ENCODE measurements at places on chromosomes 3 and 15.

GRCh38 chr3:16334909-16335308 lies 69.9 kb downstream of the OXNAD1 start:
- no peak for DNase-seq

DNA sequence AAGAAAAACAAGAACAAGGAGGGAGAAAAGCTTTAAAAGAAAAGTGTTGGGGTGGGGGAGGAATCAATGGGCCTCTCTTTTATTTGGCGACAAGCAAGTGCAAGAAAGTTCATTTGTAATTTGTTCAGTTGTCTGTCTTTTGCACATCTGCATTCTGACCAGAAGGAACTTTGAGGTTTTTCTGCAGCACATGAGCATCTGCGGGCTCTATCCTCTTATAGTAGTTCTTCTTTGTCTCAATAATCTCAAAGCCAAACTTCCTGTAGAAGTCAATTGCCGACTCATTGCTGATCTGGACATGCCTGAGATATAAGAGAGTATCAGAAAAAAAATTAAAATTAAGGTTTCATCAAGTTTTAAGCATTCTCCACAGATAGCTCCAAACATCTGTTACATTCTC lies 24.4 kb downstream of the NAA50 start:
- no peak for DNase-seq

DNA sequence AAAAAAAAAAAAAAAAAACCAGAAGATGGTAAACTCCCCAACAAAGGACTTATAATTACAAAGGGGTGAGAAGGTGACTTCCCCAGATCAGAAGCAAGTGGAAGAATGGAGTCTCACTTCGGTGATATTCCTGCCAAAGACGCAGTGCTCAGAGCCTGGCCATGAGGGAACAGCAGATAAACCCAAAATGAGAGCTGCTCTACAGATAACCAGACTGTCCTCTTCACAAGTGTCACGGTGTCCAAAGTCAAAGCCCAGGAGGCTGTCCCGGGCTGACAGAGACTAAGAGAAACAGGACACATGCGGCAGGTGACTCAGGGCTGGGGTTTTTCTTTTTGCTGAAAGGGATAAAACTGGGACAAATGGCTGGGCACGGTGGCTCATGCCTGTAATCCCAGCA lies 48.8 kb downstream of the HMCES start:
- no peak for DNase-seq

- DNase-seq: no peak
These were observed 42.4 kb downstream of the ZNF710 start for GRCh38 chr15:90043530-90044010.

DNA sequence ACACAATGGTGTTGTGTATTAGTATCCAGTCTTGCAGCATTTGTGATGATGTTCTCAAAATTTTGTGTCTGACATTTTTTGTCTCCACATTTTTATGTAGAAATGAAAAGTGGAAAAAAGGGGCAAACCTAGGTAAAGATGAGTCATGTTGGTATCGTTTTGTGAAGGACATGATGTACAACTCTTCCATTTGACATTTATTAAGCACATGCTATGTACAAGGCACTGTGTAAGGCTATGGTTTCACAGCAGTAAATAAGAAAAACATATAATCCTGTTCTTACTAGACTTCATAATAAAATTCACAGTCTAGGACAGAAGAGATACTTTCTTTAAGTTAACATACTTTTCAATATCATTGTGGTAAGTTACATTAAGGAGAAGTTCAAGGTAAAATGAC lies 143.5 kb upstream of the CNTN4 start:
- no peak for DNase-seq

- no peak for DNase-seq
These were observed 121.0 kb upstream of the PRR20G start for GRCh38 chr3:127408684-127409420.

DNA sequence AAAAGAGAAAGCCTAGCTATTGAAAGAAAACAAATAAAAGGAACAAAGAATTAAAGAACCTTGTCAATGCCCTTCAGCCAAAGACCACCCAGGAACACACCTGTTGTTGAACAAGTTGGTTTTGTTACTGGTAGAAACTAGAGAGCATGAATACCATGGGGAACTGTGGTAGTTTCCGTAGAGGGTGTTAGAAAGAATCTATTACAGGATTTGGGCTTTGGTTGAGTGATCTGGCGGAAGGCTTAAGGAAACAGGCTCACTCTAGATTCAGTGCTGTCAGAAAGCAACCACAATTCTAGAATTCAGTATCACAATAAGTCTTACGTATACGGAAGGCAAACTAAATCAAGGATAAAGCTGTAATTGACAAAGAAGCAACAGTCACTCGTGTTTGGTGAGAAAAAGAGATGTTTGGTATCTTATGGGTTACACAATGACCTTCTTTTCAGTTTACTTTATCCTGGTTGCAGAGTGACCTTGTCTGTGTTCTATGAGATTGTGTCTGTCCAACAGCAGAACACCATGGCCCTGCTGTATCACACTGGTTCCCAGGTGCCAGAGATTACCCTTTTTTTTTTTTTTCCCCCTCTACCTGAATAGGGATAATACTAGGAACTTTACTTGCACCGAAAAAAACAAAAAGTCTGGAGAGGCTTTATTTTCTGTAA lies 265.9 kb downstream of the SHQ1 start:
- no peak for DNase-seq

GRCh38 chr3:88298189-88298588 lies 148.4 kb downstream of the C3orf38 start:
- DNase-seq: no peak

DNA sequence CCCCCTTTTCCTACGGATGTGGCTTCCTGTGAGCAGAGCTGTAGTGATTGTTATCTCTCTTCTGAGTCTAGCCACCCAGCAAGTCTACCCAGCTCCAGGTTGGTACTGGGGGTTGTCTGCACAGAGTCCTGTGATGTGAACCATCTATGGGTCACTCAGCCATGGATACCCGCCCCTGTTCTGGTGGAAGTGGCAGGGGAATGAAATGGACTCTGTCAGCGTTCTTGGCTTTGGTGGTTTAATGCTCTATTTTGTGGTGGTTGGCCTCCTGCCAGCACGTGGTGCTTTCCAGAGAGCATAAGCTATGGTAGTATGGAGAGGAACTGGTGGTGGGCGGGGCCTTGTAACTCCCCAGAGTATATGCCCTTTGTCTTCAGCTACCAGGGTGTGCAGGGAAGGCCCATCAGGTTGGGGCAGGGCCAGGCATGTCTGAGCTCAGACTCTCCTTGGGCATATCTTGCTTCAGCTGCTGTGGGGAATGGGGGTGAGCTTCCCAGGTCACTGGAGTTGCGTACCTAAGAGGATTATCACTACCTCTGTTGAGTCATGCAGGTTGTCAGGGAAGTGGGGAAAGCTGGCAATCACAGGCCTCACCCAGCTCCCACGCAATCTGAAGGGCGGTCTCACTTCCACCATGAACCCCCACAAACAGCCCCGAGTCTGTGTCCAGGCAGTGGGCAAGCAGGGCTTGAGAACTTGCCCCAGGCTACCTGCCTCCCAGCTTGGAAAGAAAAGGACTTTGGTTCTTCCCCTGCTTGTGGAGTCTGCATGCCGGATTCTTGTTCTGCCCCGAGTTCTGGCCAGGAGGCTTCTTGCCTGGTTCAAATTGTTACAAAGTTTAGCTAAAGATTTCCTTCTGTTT lies 9.0 kb upstream of the ADGRG7 start:
- DNase-seq: no peak

- no peak for DNase-seq
These were observed 52.0 kb downstream of the VPS8 start for GRCh38 chr3:184864000-184864399.

- DNase-seq: no peak
These were observed 232.5 kb downstream of the CHST2 start for GRCh38 chr3:143351895-143352608.

- DNase-seq: no peak
These were observed 102.3 kb upstream of the GBE1 start for GRCh38 chr3:81863756-81864155.

DNA sequence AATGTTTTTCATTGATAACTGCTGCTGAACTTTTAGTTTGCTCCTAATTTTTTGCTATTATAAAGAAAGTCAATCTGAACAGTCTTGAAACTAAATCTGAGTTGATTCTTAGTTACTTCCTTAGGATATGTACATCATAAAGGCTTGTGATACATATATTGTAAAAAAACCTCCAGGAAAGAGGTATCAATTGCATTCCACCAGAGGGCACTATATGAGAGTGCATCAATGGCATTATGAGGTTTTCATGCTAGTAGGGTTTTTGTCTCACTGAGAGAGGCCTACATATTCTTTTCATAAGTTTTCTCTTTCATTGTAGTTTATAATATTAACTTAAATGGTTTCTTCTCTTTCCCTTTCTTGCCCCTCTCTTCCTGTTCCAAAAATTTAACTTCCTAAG lies 46.9 kb downstream of the PIK3R4 start:
- no peak for DNase-seq

- DNase-seq: no peak
These were observed 1074.8 kb upstream of the ALCAM start for GRCh38 chr3:104291878-104292277.

DNA sequence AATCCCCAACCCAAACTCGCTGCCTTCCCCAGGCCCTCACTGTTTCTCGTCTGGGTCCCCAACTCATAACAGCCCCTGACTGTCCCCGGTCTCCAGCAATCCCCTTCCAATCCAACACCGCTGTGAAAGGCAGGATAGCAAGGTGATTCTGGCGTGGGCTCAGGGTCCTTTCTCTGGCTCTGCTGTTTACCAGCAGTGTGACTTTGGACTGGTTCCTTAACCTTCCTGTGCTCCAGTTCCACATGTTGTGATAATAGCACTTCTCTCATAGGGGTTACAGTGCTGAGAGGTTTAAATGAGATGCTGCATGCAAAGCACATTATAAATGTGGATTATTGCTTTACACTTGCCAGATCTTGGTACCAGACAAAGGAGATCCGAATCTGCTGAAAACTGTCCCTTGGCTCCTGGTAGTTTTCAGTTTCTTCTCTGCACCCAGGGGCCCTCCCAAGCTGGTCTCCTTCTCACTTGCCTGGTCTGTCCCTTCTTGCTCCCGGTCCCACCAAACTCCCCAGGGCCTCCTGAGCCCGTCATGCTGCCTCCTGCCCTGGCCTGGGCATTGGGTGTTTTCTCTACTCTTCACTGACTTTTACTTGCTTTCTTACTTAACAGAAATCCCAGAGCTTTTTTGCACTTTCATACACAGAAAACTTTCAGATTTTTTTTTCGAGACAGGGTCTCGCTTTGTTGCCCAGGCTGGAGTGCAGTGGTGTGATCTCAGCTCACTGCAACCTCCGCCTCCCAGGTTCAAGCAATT lies 26.8 kb upstream of the CYP11A1 start:
- DNase-seq: no peak

GRCh38 chr15:74431116-74431515 lies 2.6 kb downstream of the SEMA7A start:
- DNase-seq: no peak

DNA sequence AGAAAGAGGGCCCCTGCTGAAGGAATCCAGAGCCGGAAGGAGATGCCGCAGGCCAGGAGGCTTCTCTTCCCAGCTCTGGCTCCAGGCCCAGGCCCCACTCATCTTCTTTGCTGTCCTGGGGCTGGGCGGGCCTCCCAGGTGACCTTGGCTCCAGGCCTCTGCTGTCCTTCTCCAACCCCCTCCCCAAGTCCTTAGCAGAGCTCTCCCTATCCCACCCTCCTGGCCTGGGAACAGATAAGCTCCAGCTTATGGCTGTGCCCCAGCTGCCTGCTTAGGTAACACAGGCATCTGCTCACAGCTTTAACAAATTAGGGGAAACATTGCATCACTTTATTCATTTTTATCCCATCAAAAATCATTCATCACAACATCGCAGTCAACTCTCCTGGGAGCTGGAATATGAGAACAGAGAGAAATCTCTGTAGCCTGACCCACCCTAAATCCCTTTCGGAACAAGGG lies 86.9 kb downstream of the SEMA5B start:
- DNase-seq: no peak

DNA sequence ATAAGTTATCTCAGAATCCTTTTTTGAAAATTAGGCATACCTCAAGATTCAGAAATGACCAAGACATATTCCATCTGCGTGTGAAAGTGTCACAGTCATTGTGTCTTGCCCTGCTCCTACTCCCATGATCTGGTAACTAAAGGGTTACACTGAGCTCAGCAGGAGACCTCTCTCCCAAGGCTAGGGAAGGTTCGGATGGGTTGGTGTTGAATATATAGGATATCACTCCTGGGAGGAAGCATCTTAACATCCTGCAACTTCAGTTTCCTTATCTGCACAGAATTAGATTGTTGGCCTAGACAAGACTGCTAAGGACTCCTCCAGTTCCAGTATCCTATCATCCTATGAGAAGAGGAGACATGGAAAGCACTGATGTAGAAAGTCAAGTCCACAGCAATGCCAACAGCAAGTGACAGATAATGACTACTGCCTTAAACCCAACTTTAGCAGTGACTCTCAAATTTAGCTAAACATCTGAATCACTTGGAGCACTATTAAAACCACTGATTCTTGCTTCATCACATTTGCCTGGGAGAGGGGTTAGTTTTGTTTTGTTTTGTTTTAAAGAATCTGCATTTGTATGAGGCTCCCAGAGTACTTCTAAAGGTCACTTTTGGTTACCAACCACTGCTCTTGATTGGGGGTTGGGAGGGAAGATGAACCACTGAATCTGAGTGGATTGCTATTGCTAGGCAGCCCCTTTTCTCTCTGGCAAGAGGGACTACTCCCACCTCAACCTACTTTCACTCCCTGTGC lies 9.7 kb downstream of the ADAMTS9 start:
- DNase-seq: no peak

DNA sequence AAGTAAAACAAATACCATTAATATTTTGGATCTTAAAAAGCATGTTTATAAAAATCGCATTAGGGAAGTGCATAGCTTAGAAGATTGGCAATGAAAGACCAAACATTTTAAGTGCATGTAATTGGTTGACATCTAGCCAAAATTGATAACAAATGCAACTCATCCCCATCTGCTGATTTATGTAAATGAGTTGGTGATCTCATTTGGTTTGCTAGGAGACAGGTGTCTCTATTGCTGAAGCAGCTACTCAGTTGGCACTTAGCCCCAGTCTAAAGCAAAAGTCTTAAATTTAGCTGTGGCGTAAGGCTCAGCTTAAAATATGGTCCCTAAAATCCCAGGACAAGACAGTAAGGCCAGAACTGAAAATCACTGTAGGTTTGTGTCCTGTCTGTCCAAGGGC lies 113.5 kb upstream of the CHL1 start:
- DNase-seq: no peak

DNA sequence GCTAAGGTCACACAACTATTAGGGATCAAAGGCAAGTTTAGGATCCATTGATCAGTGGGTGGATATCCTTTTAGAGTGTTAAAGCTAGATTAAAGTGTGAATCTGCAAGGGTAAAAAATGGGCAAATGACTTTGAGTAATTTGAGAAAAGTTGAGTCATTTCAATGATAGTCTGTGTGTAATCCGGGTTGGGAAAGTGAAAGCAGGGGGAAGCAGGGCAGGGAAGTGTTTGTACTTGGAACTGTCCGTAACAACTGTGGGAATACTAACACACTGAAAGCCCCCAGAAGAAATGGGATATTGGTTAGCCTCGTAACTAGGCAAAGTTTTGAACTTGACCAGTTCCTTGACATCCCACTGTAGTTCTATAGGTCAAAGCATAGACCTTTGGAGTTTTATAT lies 187.2 kb upstream of the SLITRK3 start:
- DNase-seq: no peak

DNA sequence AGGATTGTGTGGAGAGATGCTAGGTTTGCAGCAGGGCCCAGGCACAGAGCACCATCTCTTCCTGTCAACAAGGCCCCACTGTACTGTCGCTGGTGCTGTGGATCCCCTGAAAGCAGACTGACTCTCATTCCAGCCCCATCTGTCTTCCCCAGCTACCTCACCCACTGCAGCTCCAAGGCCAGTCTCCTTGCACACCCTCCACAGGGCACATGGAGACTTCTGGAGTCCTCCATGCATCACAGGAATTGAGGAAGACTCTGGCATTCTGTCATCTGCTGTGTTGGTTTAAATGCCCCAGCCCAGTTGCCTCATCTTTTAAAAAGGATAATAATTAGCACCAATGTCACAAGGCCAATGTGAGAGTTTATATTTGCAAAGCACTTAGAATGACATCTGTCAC lies 301.2 kb downstream of the RPLP1 start:
- no peak for DNase-seq
